Breast epithelium (tissue), 4 donors: ENCODE measurements at places on chromosomes 16 and 17.

DNA sequence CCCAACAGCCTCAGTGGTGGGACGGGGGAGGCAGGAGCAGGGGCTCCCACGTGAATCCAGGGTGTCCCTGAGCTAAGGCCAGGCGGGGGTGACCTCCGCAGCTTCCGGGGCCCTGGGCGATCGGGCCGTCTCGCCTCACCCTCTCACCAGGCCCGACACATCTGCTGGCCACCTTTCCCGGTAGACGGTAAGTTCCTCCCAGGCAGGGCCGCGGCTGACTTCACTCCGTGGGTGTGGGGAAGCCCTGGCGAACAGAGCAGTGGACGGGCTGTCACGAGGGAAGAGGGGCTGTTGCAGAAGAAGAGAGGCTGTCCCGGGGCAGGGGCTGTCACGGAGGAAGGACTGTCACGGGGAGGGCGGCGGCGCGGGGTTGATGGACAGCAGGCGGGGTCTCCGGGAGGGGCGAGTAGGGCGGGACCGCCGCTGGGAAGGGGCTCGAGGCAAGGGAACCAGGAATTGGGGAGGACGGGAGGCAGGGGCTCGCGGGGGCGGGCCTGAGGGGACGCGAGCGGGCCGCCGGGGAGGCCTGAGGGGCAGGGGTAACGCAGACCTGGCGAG lies 498 bp downstream of the PKMYT1 start:
- H3K27ac ChIP-seq, result no peak overlapping the region
- H3K27me3 ChIP-seq, result no peaks in the 10 kb centered on the region
- H3K4me3 ChIP-seq, result peak overlapping the region; percentile 78
- no peak for DNase-seq

GRCh38 chr17:82076785-82077591 lies 11.4 kb upstream of the DUS1L start:
- H3K36me3 ChIP-seq, result peaks cover 14% of the 10 kb centered on the region
- no peak for DNase-seq
- peak overlapping the region; percentile 35 for H3K4me3 ChIP-seq
- H3K4me1 ChIP-seq, result no peaks in the 10 kb centered on the region

DNA sequence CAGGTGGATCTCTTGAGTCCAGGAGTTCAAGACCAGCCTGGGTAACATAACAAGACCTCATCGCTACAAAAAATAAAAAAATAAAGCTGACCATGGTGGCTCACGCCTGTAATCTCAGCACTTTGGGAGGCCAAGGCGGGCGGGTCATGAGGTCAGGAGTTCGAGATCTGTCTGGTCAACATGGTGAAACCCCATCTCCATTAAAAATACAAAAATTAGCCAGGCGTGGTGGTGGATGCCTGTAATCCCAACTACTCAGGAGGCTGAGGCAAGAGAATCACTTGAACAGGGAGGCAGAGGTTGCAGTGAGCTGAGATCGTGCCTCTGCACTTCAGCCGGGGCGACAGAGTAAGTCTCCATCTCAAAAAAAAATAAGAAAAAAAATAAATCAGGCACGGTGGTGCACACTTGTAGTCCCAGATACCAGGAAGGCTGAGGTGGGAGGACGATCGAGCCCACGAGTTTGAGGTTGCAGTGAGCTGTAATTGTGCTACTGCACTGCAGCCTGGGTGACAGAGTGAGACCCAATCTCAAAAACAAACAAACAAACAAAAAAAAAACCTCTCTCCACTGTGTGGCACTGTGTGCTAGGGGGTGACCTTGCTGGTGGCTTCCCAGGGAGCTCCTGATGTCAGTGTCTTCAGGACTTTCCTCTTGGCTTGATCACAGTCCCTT lies 19.8 kb upstream of the MAPK3 start:
- no peaks in the 10 kb centered on the region for H3K27me3 ChIP-seq
- no peaks in the 10 kb centered on the region for H3K36me3 ChIP-seq
- no peaks in the 10 kb centered on the region for H3K4me1 ChIP-seq

GRCh38 chr17:57606111-57606875 lies 138.8 kb downstream of the CCDC182 start:
- no peaks in the 10 kb centered on the region for H3K27me3 ChIP-seq
- H3K27ac ChIP-seq, result peak overlapping the region; percentile 36
- no peak for DNase-seq
- no peak overlapping the region for H3K4me3 ChIP-seq

GRCh38 chr17:71726341-71726740 lies 394.5 kb upstream of the SOX9 start:
- H3K27me3 ChIP-seq, result no peaks in the 10 kb centered on the region
- peak overlapping the region; percentile 20 for H3K4me3 ChIP-seq
- H3K36me3 ChIP-seq, result no peaks in the 10 kb centered on the region
- H3K27ac ChIP-seq, result no peak overlapping the region
- no peak for DNase-seq

GRCh38 chr16:11503566-11503965 lies 83.2 kb downstream of the LITAF start:
- H3K4me3 ChIP-seq, result no peak overlapping the region
- DNase-seq, result no peak
- peaks cover 5% of the 10 kb centered on the region for H3K4me1 ChIP-seq

- no peaks in the 10 kb centered on the region for H3K36me3 ChIP-seq
- H3K27me3 ChIP-seq, result no peaks in the 10 kb centered on the region
Observed at GRCh38 chr17:39737760-39738567, at the start of gene GRB7. Gene GRB7, plus strand, starts transcription at chr17:39737938. Its CDS starts 4,364 bp downstream, at chr17:39742302.

- no peak overlapping the region for H3K27ac ChIP-seq
- DNase-seq, result no peak
- H3K4me1 ChIP-seq, result peaks cover 7% of the 10 kb centered on the region
- H3K36me3 ChIP-seq, result no peaks in the 10 kb centered on the region
- H3K4me3 ChIP-seq, result no peak overlapping the region
Observed at GRCh38 chr17:17765359-17766076, 71.3 kb downstream of the SREBF1 start.

DNA sequence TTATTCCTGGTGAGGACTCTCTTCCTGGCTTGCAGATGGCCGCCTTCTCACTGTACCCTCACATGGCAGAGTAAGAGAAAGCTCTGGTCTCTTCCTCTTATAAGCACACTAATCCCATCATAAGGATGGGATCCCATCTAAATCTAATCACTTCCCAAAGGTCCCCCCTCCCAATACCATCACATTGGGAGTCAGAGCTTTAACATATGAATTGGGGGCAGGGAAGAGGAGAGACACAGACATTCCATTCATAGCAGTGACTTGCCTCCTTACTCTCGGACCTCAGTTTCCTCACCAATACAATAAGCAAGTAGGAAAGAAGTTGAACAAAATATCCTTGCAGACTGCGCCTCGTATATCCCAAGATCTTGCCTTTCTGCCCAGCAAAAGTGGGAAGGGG lies 1.7 kb downstream of the CLEC19A start:
- H3K36me3 ChIP-seq, result no peaks in the 10 kb centered on the region
- no peak overlapping the region for H3K4me3 ChIP-seq
- H3K4me1 ChIP-seq, result no peaks in the 10 kb centered on the region
- H3K27ac ChIP-seq, result no peak overlapping the region
- H3K27me3 ChIP-seq, result no peaks in the 10 kb centered on the region
- DNase-seq, result no peak

DNA sequence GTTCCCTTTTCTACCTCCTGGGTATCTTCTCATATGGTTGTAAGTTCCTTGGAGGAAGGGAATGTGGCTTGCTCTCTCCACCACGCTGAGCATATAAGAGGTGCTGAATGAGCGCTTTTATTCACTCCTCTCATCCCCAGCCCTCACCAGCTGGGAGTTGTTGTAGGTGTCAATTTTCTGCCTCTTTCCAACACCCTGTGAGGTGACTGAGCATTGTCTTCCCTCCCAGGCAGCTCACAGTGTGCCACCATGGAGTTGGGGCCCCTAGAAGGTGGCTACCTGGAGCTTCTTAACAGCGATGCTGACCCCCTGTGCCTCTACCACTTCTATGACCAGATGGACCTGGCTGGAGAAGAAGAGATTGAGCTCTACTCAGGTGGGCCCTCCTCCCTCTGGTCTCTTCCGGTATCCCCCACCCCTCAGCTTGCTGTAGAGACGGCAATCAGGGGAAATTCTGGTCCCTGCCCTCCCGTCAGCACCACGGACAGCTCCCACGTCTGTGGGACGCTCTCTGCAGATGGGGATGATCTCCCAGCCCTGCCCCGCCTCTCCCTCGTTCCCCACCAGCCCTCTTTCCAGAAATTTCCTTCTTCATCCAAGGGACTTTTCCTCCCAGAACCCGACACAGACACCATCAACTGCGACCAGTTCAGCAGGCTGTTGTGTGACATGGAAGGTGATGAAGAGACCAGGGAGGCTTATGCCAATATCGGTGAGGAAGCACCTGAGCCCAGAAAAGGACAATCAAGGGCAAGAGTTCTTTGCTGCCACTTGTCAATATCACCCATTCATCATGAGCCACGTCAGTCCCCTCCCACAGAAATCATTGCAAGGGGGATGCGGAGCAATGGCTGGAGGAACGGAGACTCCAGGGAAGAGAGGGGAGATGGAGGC lies 18.3 kb downstream of the CIITA start:
- no peak for DNase-seq
- no peak overlapping the region for H3K27ac ChIP-seq
- no peaks in the 10 kb centered on the region for H3K36me3 ChIP-seq
- H3K4me1 ChIP-seq, result no peaks in the 10 kb centered on the region

DNA sequence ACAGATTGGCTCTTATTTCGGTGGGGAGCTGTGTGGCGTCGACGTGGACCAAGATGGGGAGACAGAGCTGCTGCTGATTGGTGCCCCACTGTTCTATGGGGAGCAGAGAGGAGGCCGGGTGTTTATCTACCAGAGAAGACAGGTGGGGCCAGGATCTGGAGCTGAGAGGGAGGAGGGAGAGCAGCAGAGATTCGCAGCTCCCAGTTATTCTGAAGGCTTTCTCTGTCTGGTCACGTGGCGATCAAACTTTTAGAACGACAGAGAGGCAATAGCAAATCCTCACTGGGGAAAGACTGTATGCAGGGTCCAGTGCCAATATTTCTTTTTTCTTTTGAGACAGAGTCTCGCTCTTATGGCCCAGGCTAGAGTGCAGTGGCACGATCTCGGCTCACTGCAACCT lies 22.2 kb downstream of the ITGAL start:
- no peak for DNase-seq
- H3K27me3 ChIP-seq, result no peaks in the 10 kb centered on the region
- no peaks in the 10 kb centered on the region for H3K4me1 ChIP-seq

- DNase-seq, result no peak
- H3K27ac ChIP-seq, result no peak overlapping the region
- H3K4me1 ChIP-seq, result peaks cover 6% of the 10 kb centered on the region
- no peaks in the 10 kb centered on the region for H3K36me3 ChIP-seq
- H3K27me3 ChIP-seq, result peaks cover 3% of the 10 kb centered on the region
Observed at GRCh38 chr16:2808181-2808580, 8.9 kb upstream of the PRSS21 start.

- DNase-seq, result no peak
- H3K36me3 ChIP-seq, result no peaks in the 10 kb centered on the region
- no peak overlapping the region for H3K4me3 ChIP-seq
- H3K27ac ChIP-seq, result no peak overlapping the region
Observed at GRCh38 chr17:72461757-72462156, 340.9 kb downstream of the SOX9 start.

- H3K27ac ChIP-seq, result no peak overlapping the region
- no peak overlapping the region for H3K4me3 ChIP-seq
- H3K36me3 ChIP-seq, result no peaks in the 10 kb centered on the region
- no peaks in the 10 kb centered on the region for H3K4me1 ChIP-seq
Observed at GRCh38 chr16:77744141-77744540, 21.8 kb downstream of the NUDT7 start.

DNA sequence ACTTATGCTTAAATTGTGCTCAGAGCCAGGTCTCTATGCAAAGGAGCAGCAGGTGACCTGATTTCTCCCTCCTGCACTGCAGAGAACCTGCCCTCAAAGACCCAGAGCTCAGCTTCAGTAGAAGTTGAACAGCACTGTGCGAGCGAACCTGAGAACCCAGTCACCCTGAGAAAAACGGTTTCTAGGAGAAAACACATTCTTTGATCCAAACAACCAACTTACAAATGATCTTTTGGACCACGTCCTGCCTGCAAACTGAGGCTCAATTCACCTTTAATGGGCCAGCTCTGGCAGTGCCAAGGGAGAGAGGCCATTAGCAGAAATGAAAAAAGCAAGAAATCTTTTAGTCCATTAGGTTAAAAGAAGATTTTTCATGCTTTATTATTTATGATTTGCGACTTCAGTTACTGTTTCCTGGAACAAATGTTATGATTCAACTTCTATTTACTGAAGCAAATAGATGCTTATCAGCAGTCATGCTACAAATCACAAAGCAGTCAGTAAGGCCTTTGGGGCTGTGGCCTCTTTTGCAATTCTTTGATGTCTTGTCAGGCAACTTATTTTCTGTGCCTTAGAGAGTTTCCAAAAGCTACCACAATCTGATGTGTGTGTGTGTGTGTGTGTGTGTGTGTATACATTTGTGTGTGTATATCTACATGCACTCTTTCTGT lies 65.7 kb upstream of the LRRC37A3 start:
- H3K36me3 ChIP-seq, result no peaks in the 10 kb centered on the region
- no peaks in the 10 kb centered on the region for H3K27me3 ChIP-seq
- peak; percentile 16 for DNase-seq
- peak overlapping the region; percentile 83 for H3K27ac ChIP-seq
- H3K4me3 ChIP-seq, result no peak overlapping the region
- H3K4me1 ChIP-seq, result no peaks in the 10 kb centered on the region

DNA sequence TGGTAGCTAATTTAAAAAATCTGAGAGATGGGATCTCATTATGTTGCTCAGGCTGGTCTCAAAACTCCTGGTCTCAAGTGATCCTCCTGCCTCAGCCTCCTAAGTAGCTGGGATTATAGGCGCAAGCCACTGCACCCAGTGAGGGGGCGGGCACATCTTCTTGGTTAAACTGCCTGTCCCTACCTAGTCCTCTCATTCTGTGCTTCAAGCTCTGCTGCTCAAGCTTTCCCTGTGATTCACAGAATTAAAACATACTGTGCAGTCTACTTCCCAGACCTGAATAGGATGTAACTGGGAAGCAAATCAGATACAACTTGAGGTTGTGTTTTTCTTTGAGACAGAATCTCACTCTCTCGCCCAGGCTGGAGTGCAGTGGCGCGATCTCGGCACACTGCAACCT lies 2.3 kb downstream of the MRPL38 start:
- no peaks in the 10 kb centered on the region for H3K36me3 ChIP-seq
- H3K4me3 ChIP-seq, result no peak overlapping the region
- DNase-seq, result no peak
- no peaks in the 10 kb centered on the region for H3K27me3 ChIP-seq

GRCh38 chr16:57471209-57471608 lies 8.7 kb downstream of the POLR2C start:
- no peak overlapping the region for H3K4me3 ChIP-seq
- H3K27ac ChIP-seq, result peak overlapping the region; percentile 2
- no peaks in the 10 kb centered on the region for H3K4me1 ChIP-seq

DNA sequence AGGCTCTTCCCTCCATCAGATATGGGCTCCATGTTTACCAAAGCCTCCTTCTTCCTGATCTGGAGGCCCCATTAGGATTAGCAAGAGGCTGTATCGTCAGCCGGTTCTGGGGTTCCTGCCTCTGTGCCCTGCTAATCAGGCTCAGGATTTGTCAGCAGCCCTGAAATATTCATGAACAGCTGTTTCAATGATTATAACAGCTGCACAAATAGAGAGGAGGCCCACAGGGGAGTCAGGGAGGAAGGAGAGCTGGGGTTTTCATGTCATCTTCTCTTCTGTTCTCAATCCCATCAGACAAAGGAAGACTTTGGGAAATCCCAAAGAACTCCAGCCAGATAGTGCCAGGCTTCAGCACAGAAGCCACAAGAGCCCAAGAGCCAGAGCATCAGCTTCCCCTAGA lies 72.3 kb upstream of the MMP2 start:
- H3K4me1 ChIP-seq, result no peaks in the 10 kb centered on the region
- no peaks in the 10 kb centered on the region for H3K36me3 ChIP-seq
- H3K27ac ChIP-seq, result no peak overlapping the region
- DNase-seq, result no peak

GRCh38 chr17:34797720-34798119 lies 163.5 kb downstream of the CCT6B start:
- H3K36me3 ChIP-seq, result no peaks in the 10 kb centered on the region
- no peaks in the 10 kb centered on the region for H3K4me1 ChIP-seq
- DNase-seq, result no peak
